Activated CD4-positive, alpha-beta T cell treated with anti-CD3 and anti-CD28 coated beads, Interleukin-2, amount 10 ng/mL, durations not matched to agents 7 days and 5 days (primary cell): ENCODE measurements at places on chromosomes 13 and 19. TPM values are rescaled to one million over a fixed set of nuclear protein-coding genes. Genes with fewer than 3 reads are reported as not detected.

The SYNE4 gene
- total RNA-seq = 1.8 TPM

The FGF14 gene
- total RNA-seq = not detected

- H3K27me3 ChIP-seq = no peaks in the 10 kb centered on the region
- H3K4me1 ChIP-seq = no peaks in the 10 kb centered on the region
- DNase-seq = no peak
- no peak overlapping the region for H3K27ac ChIP-seq
Observed at GRCh38 chr13:114008964-114009589, 35.2 kb upstream of the C13orf46 start.

The MYPOP gene
- total RNA-seq = 11.4 TPM

- H3K27ac ChIP-seq = no peak overlapping the region
- DNase-seq = no peak
- H3K27me3 ChIP-seq = peaks cover 15% of the 10 kb centered on the region
- peaks cover 1% of the 10 kb centered on the region for H3K4me1 ChIP-seq
- H3K4me3 ChIP-seq = no peak overlapping the region
Observed at GRCh38 chr19:45391346-45391745, 13.5 kb downstream of the PPP1R13L start.

DNA sequence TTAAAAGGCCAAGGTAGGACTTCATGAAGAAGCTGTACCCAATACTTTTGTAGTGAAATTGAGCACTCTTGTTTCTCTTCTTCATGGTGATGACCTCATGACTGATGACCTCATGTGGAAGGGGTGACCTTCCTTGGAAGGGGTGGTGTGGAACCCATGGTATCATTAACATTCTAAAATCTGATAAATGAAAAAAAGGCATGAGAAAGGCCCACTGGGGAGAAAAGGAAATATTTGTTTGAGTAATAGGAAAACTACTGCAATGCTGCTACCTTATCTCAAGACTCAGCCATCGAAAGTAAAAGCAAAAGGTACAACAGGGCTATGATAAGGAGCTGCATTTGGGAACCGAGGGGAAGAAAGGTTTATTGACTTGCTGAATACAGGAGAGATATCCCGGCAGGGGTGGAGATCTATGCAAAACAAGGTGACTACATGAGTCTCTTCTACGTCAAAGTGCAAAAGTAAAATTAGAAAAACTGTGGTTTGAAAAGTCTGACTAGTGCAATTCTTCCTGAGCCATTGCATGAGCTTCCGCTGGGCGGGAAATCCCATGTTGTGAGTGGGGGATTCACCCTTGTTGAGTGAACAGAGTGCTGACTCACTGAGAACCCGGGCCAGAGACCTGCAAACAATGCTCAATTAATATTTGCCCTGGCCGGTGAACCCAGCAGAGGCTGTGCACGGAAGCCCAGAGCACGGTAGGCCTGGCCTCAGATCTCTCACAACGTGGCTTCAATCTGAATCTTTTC is 138.9 kb upstream of the RFC3 start:
- H3K27ac ChIP-seq = peak overlapping the region; percentile 84
- DNase-seq = peak; percentile 45
- H3K27me3 ChIP-seq = no peaks in the 10 kb centered on the region
- H3K36me3 ChIP-seq = no peaks in the 10 kb centered on the region

- no peak overlapping the region for H3K4me3 ChIP-seq
- no peaks in the 10 kb centered on the region for H3K27me3 ChIP-seq
- peaks cover 80% of the 10 kb centered on the region for H3K36me3 ChIP-seq
- peak; percentile 57 for DNase-seq
- peaks cover 78% of the 10 kb centered on the region for H3K4me1 ChIP-seq
- H3K27ac ChIP-seq = peak overlapping the region; percentile 98
Observed at GRCh38 chr13:99351772-99352171, 44.6 kb upstream of the GPR183 start.

The TUBA3C gene
- total RNA-seq = not detected

The OR7C1 gene
- not detected for total RNA-seq

The ZNF223 gene
- 0.25 TPM for total RNA-seq

DNA sequence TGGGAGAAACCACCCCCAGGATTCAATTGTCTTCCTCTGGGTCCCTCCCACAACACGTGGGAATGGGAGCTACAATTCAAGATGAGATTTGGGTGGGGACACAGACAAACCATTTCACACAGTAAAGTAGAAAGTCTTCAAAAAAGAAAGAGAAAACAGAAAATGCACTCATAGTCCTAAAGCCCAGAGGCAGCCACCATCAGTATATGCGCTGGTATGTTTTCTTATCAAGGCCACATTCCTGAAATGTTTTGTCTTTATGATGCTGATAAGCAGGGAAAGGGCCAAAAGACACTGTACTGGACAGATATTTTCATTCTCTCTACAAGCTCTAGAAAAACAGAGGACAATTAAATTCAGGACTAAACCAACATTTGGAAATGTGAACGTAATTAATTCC is 375.8 kb upstream of the TSHZ3 start:
- H3K27me3 ChIP-seq = no peaks in the 10 kb centered on the region
- H3K4me3 ChIP-seq = no peak overlapping the region
- H3K36me3 ChIP-seq = no peaks in the 10 kb centered on the region
- no peaks in the 10 kb centered on the region for H3K4me1 ChIP-seq

DNA sequence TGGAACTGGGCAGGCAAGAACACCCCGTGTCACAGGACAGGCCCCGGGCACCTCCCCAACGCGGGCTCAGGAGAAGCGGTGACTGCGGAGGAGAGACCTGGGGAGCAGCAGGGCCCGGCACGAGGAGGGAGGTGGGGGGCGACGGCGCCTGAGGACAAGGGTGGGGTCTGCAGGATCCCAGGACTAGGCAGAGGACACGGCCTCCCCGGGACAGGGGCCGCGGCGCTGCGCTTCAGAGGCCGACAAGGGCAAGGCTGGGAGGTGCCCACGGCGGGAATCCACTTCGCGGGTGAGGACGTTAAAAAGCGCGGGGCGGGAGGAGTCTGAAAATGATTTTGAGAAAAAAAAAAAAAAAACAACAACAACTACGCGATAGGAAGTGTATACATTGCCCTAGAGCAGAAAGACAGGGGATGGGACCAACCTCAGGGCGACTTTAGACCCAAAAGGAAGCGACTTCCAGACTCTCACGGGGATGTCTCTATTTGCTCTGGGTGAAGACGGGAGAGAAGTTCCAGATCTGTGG is 44.9 kb downstream of the ZNF611 start:
- peak overlapping the region; percentile 96 for H3K27ac ChIP-seq
- H3K27me3 ChIP-seq = no peaks in the 10 kb centered on the region
- H3K4me1 ChIP-seq = peaks cover 33% of the 10 kb centered on the region
- H3K4me3 ChIP-seq = peak overlapping the region; percentile 98

The CEACAM19 gene
- not detected for total RNA-seq

DNA sequence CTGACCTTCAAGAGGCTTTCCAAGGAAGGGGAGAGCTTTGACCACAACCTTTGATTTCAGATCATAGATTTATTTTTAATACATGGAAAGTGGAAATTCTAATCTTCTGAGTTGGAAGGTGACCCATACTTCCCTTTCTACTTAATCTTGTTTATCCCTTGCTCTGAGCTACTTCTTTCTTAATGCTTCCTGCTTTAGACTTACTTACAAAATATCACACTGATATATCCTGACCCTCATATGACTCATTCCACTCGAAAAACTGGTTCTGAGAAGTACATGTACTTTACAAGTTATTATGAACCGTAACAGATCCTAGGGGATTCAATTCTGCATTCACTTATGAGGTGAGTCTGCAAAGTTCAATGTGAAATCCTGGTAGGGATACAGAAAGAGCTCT is 76.2 kb upstream of the IRS2 start:
- peaks cover 38% of the 10 kb centered on the region for H3K27me3 ChIP-seq
- no peaks in the 10 kb centered on the region for H3K36me3 ChIP-seq
- no peaks in the 10 kb centered on the region for H3K4me1 ChIP-seq
- H3K4me3 ChIP-seq = no peak overlapping the region
- no peak overlapping the region for H3K27ac ChIP-seq

DNA sequence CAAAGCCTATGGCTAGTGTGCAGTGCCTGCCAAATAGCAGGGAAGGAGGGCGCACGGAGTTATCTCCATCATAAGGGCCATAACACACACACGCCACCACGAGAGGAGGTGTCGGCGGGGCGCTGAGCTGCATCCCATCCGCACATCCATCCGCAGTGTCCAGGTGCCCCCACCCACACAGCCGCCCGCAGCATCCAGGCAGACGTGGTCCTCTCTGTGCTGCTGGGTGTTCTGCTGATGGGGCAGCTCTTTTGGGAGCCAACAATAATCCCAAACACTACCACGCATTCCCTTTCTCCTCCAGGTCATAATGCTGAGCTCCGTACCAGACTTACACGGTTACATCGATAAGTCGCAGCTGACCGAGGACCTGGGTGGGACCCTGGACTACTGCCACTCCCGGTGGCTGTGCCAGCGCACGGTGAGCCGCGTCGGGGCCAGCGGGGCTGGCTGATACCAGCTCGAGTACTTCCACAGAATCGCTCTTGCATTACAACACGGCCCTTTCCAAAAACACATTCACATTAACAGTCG is 41.5 kb upstream of the F7 start:
- H3K27me3 ChIP-seq = no peaks in the 10 kb centered on the region
- H3K27ac ChIP-seq = no peak overlapping the region
- no peaks in the 10 kb centered on the region for H3K36me3 ChIP-seq
- no peak overlapping the region for H3K4me3 ChIP-seq
- no peaks in the 10 kb centered on the region for H3K4me1 ChIP-seq

DNA sequence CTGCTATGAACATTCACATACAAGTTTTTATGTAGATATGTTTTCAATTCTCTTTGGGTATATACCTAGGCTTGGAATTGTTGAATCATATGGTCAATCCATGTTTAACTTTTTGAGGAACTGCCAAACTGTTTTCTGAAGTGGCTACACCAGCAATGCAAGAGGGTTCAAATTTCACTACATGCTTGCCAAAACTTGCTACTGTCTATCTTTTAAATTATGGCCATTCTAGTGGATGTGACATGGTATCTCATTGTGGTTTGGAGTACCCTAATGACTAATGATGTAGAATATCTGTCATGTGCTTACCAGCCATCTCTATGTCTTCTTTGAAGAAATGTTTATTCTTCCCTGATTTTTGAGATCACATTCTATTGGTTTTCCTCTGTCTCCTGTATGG is 860.3 kb downstream of the DIAPH3 start:
- no peaks in the 10 kb centered on the region for H3K27me3 ChIP-seq
- no peak overlapping the region for H3K4me3 ChIP-seq
- no peaks in the 10 kb centered on the region for H3K4me1 ChIP-seq
- H3K36me3 ChIP-seq = no peaks in the 10 kb centered on the region
- no peak for DNase-seq
- no peak overlapping the region for H3K27ac ChIP-seq

DNA sequence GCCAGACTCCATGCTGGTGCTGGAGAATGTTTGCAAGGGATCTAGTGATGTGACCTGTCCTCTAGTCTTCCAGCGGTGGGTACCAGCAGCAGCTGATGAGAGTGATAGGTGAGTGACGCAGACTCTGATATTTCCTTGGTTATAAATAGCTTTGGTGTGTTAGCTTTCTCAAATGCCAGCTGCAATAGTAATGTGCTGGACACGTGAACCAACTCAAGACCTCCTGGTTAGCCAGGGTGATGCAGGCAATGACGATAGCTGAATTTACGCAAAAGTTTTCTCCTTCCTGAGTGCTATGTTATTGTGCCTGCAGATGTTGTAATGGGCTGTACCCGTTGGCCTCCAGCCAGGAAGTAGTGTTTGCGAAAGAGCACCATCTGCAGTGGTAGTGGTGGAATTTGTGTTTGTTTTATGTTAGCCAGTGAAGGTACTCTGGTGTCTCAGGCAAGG is 129.5 kb downstream of the CYSLTR2 start:
- no peaks in the 10 kb centered on the region for H3K36me3 ChIP-seq
- no peak overlapping the region for H3K27ac ChIP-seq
- H3K4me3 ChIP-seq = no peak overlapping the region
- no peaks in the 10 kb centered on the region for H3K4me1 ChIP-seq
- DNase-seq = no peak
- H3K27me3 ChIP-seq = peaks cover 12% of the 10 kb centered on the region

The INSL3 gene
- total RNA-seq = 7.4 TPM
